Stimulated activated CD4-positive, alpha-beta T cell treated with anti-CD3 and anti-CD28 coated beads, Interleukin-4, amount 100 ng/mL, for 24 hours (primary cell): ENCODE measurements at places on chromosomes 11 and 22.

DNA sequence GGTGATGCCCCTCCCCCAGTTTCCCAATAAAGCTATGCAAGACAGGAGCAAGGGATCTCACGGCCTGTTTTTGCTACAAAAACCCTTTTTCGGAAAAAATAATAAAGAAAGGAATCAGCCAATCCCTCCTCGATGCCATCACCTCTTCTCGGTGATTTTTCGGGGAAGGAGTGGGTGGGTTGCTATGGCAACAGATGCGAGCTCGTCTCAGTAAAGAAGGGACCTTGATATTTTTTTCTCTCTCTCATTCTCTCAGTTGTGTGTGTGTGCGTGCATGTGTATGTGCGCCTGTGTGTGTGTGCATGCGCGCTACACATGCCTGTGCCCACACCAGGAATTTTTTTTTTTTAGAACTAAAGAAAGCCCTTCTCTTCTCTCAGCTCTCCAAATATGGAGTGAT, 3.8 kb upstream of the NPAS4 start:
- peak; percentile 47 for DNase-seq

DNA sequence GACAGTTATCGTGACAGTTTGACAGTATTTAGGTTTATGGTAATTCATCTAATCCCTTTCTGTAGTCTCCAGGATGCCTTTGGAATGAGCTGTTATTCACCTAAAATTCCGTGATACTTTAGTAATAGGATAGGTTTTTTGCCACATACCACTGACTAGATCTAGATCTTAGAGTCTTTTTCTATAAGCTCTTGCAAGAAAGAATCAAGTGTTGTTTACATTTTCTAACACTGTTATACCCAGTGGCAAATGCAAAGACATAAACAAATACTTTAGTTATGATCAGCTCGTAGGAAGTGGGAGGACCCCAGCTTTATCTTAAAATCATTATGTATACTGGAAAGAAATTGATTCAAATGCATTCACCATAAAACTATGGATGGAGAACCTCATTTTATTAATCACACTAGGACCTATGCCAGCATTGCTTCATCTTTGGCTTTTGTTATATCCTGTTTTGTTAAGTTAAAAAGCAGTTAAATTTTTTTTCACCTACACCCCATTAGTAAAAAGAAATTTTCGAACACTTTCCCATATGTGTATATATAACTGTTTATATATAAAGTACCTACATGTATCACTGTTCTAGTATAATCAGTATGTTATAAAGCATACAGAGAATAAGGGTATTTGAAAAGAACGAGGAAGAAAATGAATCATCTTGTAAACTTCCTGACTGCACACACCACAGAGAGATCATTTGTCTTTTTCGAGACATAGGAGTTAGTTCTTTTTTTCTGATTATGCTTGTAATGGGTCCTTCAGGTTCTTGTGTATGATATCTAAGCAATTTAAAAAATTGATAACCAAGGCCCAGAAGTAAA, 60.9 kb downstream of the PDHX start:
- no peak for DNase-seq

DNA sequence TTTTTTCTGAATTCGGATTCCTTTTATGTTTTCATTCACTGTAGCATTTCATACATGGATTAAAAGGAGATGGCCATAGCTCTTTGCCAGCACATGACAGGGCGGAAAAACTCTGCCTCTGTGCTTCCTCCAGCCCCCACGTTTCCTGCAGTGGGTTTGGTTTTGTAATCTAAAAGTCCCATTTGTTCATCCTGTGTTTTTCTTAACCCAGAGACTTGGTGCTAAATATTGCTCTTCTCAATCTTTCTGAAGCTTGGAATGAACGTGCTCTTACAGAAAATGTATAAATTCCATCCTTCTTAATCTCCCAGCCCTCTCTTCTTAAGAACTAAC, 89.9 kb downstream of the PPP6R3 start:
- peak; percentile 37 for DNase-seq

GRCh38 chr11:36885154-36885553, 287.1 kb upstream of the RAG2 start:
- no peak for DNase-seq

DNA sequence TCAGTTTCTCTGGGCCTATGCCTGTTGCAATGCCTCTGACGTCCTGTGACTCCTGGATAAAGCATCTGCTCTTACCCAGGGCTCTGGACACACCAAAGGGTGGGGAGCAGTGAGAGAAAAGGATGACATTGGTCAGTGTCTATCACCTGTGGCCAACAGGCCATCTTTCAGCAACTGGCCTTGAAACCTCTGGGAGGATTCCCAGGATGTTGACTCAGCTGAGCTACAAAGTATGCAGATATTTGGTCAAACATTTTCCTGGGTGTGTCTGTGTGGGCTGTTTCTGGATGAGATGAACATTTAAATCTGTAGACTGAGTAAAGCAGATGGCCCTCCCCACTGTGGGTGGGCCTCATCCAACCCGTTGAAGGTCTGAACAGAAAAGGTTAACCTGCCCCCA, 149.9 kb downstream of the SPATA19 start:
- no peak for DNase-seq

DNA sequence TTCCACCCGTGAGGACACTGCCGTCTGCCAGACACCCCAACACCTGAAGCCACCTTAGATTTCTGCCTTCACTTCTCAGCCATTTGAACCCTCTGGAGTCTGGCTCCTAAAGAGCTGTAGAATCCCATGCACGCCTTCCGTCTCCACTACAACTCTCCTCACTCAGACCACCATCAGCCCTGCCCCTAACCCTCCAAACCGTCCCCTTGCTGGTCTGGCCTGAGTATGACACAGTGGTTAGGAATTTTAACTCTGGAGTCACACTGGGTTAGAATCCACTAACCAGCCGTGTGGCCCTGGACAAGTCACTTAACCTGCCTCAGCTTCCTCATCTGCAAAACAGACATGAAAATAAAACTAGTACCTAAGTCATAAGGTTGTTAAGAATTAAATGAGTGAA, 3.0 kb downstream of the CNIH2 start:
- no peak for DNase-seq
